ENCODE measurements at places on chromosomes 16 and 17. TPM values are rescaled to one million over a fixed set of nuclear protein-coding genes. Genes with fewer than 3 reads are reported as not detected.

DNA sequence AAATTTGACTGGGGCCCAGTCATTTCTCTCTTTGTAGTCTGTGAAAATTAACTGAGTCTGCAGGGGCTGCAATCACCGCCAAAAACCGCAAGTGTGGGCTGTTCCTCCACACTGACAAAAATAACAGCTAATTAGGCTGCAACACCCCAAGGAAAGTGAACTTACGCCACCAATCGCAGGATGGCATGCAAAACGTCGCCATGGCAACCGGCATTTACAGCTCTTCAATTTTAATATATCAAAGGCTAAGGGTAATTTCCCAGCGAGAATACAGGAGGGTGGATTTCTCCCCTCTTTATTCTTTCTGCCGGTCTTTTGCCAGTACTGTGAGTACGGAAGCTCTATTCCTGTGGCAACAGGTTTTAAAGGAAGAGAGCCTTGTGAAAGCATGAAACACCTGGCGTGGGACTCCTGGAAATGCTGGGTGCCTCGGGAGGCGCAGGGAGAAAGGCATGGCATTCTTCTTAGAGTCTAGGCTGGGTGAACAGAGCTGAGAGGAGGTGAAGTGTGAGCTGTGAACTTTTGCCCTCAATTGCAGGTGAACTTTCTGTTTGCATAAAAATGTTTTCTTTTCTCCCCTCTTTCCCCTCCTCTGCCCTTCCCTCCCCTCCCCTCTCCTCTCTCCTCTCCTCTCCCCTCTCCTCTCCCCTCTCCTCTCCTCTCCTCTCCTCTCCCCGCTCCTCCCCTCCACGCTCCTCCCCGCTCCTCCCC, 399.7 kb downstream of the XYLT1 start:
- H3K36me3 ChIP-seq = no peaks in the 10 kb centered on the region
- H3K27me3 ChIP-seq = no peaks in the 10 kb centered on the region
- no peak overlapping the region for H3K4me3 ChIP-seq
- no peaks in the 10 kb centered on the region for H3K4me1 ChIP-seq
- no peak overlapping the region for H3K27ac ChIP-seq
- peak; percentile 5 for DNase-seq

Gene RTN4RL1
- total RNA-seq = 1.8 TPM

DNA sequence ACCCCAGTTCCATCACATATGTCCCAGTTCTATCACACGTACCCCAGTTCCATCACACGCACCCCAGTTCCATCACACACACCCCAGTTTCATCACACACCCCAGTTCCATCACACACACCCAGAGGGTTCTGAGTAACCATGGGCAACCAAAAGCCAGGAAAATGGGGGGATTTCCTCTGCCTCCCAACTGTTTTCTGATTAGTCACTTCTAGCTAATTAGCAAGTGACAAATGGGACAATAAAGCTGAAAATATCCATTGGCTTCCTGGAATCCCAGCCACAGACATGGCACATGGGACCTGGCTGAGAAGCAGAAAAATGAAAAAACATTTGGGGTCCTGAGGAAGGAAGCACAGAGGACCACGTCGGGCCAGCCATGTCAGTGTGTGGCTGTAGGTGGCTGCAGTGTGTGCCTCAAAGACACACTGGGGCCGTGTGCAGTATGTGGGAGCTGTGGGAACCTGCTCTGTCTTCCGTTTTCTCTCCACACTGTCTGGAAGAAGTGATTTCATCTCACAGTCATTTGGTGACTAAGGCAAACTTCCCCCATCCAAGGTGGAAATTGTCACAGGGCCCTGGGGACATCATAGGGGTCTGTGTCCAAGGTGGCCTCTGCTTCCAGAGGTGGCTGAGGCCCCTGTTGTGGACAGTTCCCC, 106.7 kb downstream of the CMIP start:
- no peak overlapping the region for H3K4me3 ChIP-seq
- DNase-seq = no peak
- no peaks in the 10 kb centered on the region for H3K36me3 ChIP-seq

GRCh38 chr16:1626776-1627175, 14.6 kb downstream of the CRAMP1 start:
- no peak overlapping the region for H3K4me3 ChIP-seq
- no peak overlapping the region for H3K27ac ChIP-seq
- no peaks in the 10 kb centered on the region for H3K36me3 ChIP-seq
- no peak for DNase-seq
- H3K27me3 ChIP-seq = no peaks in the 10 kb centered on the region

DNA sequence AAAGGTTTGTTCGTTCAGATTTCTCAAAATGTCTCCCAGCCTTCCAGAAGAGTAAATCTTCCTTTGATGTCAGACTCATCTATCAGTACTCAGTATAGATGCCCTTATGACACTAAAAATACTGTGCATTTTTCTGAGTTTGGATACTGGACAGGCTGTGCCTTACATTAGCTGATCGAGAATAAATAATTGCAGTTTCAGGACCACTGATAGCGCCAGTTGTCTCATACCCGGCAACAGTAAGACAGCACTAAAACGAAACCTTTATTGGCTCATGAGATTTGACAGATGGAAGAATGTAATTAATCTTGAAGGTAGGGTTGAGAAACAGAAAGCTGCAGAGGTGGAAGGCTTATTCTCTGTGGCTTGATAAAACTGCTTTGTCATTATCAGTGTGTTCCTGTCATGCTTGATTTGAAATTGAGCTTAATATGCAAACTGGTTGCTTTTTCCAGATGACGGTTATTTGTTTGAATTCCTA, 1.2 kb downstream of the ATP6V0A1 start:
- no peaks in the 10 kb centered on the region for H3K27me3 ChIP-seq
- no peak overlapping the region for H3K27ac ChIP-seq
- no peak overlapping the region for H3K4me3 ChIP-seq
- DNase-seq = no peak

DNA sequence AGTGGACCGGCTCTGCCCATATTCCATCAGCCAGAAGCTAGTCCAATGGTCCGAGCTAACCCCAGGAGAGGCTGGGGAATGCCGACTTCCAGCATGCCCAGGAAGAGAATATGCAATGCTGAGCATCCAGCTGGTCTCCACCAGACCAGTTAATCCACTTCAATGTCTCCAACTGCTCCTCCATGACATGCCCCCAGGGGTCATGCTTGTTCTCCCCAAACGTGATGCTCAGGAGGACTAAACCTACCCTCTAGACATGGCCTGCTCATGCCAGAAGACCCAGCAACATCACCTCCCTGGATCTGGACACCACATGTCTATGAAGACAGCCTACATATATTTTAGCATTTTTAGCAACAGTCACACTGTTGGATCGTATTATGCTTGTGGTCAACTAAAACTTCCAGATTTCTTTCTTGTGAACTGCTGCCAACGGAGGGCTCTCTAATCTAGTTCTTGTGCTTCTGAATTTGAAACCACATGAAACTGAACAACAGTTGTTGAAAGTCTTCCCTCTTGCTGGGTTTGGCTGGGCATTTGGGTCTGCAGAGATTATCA, 245.1 kb downstream of the SOX9 start:
- H3K27ac ChIP-seq = no peak overlapping the region
- H3K27me3 ChIP-seq = no peaks in the 10 kb centered on the region
- no peaks in the 10 kb centered on the region for H3K4me1 ChIP-seq
- no peak for DNase-seq

Gene STAC2
- total RNA-seq = not detected

DNA sequence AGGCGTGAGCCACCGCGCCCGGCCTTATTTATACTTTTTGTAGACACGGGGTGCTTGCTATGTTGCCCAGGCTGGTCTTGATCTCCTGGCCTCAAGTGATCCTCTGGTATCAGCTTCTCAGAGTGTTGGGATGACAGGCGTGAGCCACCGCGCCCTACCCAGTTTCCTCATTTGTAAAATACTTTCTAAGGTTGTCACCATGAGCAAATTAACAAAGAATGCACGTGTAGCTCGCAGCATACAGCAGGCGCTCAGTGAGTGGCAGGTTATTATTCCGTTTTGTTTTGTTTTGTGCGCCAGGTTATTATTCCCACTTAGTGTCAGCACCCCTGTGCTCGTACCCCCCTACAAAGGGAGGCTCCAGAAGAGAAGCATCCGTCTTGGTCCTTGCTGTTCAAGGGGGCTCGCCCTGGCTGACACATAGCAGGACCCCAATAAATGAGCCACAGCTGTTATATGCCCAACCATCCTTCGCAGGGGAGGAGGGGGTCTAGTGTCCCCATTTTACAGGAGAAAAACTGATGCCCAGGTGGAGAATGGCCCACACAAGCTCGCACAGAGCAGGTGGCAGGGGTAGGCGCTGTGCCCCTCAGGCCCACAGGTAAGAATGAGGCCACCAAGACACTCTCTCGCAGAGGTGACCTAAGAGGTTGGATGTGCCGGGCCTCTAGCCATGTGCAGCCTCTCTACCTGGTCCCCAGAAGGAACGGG, 686 bp upstream of the MIEF2 start:
- H3K36me3 ChIP-seq = no peaks in the 10 kb centered on the region
- H3K4me1 ChIP-seq = peaks cover 45% of the 10 kb centered on the region
- peak overlapping the region; percentile 96 for H3K27ac ChIP-seq
- no peaks in the 10 kb centered on the region for H3K27me3 ChIP-seq
- DNase-seq = no peak
- peak overlapping the region; percentile 81 for H3K4me3 ChIP-seq

DNA sequence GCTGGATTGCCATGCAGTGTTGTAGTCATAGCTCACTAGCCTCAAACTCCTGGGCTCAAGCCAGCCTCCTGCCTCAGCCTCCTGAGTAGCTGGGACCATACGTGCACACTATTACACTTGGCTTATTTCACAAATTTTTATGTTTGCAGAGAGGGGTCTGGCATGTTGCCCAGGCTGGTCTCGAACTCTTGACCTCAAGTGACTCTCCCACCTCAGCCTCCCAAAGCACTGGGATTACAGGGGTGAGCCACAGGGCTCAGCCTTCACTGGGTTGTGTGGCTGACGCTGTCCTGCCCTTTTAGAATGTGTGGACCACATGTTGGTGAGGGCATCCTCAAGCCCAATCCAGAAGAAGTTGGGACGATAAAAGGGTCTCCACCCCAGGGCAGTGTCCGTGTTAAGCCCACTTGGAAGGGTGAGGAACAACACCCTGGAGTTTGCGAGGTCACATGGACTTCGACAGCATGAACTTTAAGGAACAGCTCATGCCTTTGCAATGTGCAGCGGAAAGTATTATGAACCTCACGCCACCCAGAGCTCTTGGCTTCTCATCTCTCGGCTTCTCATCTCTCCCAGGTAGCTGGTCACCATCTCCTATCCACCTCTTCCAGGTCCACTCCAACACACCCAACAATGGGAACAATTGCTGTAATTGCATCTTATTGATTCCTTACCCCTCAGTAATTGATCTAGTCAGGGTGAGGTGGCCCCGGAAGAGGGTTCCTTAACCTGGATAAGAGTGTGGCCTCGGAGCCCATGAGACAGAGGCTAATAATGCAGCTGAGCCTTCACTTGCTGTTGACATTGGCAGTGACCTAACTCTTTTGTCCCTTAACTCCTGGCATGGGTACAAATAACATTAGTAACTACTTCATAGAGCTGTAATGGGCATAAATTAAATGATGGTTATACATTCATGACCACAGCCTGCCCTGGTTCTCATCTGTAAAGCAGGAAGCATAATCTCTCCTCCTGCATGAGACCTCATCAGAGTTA, 6.7 kb downstream of the FOXL1 start:
- no peaks in the 10 kb centered on the region for H3K36me3 ChIP-seq
- DNase-seq = no peak
- H3K4me1 ChIP-seq = no peaks in the 10 kb centered on the region
- no peak overlapping the region for H3K4me3 ChIP-seq
- H3K27me3 ChIP-seq = no peaks in the 10 kb centered on the region
- no peak overlapping the region for H3K27ac ChIP-seq

- no peak overlapping the region for H3K27ac ChIP-seq
- no peak for DNase-seq
- H3K4me3 ChIP-seq = no peak overlapping the region
- H3K4me1 ChIP-seq = no peaks in the 10 kb centered on the region
- H3K27me3 ChIP-seq = no peaks in the 10 kb centered on the region
Measured at GRCh38 chr17:59093145-59093701, 13.5 kb downstream of the TRIM37 start.

DNA sequence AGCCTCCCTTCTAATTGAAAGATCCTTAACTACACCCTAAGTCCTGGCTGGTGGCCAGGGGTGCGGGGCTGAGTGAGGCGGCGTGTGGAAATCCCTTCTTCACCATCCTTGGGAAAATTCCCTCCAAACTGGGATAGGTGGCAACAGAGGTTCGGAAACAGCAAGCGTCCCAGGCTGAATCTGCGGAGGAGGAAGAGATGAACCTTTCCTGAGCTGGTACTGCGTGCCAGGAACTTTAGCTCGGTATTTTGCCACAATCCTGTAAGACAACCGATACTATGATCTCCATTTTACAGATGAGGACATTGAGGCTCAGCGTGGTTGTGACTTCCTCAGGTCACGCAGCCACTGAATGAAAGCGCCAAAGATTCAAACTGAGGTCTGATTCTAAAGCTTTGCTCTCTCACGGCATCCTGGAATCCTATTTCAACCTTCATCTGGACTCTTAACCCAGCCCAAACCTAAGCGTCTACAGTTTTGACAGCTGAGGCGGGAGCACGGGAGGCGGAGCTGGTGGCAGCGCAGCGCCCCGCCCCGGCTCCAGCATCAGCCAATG, 583 bp upstream of the CYLD start:
- no peaks in the 10 kb centered on the region for H3K27me3 ChIP-seq
- H3K27ac ChIP-seq = peak overlapping the region; percentile 78
- no peaks in the 10 kb centered on the region for H3K36me3 ChIP-seq
- DNase-seq = no peak
- H3K4me1 ChIP-seq = no peaks in the 10 kb centered on the region
- H3K4me3 ChIP-seq = peak overlapping the region; percentile 84

- no peaks in the 10 kb centered on the region for H3K36me3 ChIP-seq
- no peak overlapping the region for H3K27ac ChIP-seq
- H3K4me1 ChIP-seq = no peaks in the 10 kb centered on the region
- no peaks in the 10 kb centered on the region for H3K27me3 ChIP-seq
- DNase-seq = no peak
Measured at GRCh38 chr16:80189476-80190175, 351.2 kb upstream of the DYNLRB2 start.

Gene GGT6
- total RNA-seq = 28.5 TPM

DNA sequence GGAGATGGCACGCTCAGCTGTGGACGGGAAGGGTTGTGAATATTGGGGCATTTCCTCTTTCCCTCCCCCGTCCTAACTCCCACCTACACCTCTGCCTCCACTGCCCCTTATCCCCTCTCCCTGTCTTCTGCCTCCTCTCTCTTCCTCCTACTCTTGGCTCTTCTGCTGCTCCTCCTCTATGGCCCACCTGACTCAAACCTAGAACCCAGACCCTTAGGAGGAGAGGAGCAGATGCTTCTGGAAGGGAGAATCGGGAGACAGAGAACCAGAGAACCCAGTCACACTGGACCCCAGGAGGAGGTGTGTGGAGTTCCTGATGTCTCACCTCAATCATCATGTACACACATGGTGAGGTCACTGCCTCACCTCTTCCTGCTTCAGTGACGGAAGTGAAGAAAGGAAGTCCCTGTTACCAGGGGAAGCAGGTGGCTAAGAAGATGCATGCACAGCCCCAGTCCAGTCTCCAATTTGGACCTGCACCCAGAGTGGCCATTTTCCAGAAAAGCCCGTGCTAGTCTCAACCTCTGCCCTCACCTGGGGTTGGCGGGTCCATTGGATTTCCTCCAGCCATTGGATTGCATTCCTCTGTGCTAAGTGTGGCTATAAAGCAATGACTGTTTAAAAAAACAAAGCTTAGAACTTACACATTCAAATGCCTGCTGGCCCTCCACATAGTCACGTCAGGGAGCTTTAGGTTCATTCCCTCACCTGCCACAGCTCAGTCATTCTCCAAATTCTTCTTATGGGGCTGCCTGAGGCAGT, 4.0 kb downstream of the RNF222 start:
- H3K36me3 ChIP-seq = no peaks in the 10 kb centered on the region
- no peaks in the 10 kb centered on the region for H3K4me1 ChIP-seq
- no peak overlapping the region for H3K4me3 ChIP-seq
- DNase-seq = no peak

Data from pancreas (tissue), 10 donors.